ENCODE measurements at places on chromosomes 7 and 10. TPM values are rescaled to one million over a fixed set of nuclear protein-coding genes. Genes with fewer than 3 reads are reported as not detected.

DNA sequence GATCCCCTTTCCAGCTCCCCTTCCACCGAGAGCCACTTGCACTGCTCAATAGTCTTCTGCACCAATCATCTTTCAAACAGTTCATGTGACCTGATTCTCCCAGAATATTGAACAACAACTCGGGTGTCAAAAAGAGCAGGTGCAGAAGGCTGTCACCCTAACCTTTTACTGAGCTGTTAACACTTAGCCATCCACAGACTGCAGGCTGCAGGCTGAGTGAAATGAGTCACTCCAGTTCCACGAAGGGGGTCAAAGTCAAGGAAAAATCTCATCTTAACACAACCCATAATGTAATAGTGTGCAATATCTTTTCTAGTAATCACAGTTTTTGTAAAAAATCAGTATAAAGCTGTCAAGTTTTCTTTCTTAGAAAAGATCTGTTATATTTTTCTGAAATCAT is 63.1 kb downstream of the MTPAP start:
- no peak for DNase-seq

The C10orf53 gene
- total RNA-seq, result 0.11 TPM

The STX1A gene
- total RNA-seq, result 20.6 TPM

The VWDE gene
- 46.3 TPM for total RNA-seq

The NME8 gene
- 0.06 TPM for total RNA-seq

DNA sequence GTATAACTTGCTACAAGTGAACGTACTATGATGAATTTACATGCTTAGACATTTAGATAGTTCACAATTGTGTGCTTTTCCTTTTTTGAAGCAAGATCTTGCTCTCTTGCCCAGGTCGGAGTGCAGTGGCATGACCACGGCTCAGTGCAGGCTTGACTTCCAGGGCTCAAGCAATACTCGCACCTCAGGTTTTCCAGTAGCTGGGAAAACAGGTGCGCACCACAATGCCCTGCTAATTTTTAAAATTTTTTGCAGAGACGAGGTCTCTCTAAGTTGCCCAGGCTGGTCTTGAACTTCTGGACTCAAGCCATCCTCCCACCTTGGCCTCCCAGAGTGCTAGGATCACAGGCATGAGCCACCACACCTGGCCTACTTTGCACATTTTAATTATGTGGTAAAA is 1.8 kb downstream of the GPR15LG start:
- DNase-seq, result no peak

DNA sequence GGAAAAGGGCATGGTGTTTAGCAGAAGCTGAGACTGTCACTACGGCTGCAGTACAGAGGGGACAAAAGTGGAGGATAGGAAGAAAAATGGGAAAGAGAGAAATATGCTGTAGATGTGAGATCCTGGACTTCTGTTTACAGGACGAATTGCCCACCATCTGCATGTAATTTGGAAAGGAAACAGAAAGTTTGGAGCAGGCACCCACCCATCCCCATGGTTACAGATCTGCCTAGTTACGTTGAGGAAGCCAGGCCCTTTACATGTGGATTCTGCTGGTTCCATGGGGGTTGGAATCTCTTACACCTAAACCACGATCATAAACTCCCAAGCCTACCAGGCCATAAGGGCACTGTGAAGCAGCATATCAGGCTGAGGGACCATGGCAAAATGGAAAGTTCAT is 84.3 kb downstream of the WDFY4 start:
- DNase-seq, result no peak

GRCh38 chr7:47653550-47654411 is 71.9 kb upstream of the TNS3 start:
- DNase-seq, result no peak

DNA sequence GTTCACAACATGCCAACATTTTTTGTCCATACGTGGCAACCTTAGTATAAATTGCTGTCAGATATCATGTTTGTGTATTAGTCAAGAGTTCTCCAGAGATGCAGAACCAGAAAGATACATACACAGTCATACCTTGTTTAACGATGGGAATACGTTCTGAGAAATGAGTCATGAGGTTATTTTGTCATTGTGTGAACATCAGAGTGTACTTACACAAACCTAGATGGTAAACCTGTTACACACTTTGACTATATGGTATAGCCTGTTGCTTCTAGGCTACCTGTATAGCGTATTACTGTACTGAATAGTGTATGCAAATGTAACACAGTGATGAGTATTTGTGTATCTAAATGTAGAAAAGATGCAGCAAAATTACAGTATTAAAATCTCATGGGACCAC is 22.3 kb downstream of the ZNF518A start:
- DNase-seq, result no peak

The VWA2 gene
- total RNA-seq, result not detected

The TRPV5 gene
- total RNA-seq, result not detected

DNA sequence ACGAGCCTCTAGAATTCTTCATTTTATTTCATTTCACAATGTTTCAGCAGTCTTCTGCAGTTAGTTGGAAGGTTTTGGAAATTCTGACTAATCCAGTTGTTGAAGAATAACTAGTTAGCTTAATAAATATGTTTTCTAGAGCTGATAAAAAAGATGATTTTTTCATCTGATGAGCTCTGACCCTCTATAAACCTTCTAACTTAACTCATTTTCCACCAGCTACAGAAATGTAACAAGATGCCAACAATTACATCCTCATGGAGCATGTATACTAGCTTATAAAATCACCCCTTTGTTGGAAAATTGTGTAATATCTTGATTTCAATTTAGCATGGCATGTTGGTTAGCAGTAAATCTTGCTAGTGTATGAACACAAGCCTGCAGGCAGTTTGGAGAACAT is 33.1 kb downstream of the KAT6B start:
- DNase-seq, result peak; percentile 30

DNA sequence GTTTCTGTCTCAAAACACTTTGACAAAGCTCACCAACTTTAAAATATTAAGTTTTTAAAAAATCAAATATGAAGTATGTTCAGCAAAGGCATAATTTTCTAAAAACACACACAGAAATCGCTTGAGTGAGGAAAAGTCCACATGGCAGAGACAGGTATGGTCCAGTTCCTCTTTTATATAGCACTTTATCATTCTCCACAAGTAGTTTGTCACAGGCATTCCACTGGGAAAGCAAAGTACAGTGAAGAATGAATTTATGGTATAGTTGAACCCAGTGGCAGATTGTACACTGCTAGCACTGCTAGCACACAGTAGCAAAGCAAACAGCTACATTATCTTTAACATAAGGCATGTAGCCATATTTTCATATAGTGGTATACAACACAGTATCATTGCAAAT is 102.3 kb downstream of the HECTD2 start:
- no peak for DNase-seq

- DNase-seq, result peak; percentile 91
Observed at GRCh38 chr10:44233561-44234482, 151.1 kb downstream of the CXCL12 start.

The FOXI2 gene
- not detected for total RNA-seq

- no peak for DNase-seq
Observed at GRCh38 chr7:79998363-79998762, 136.3 kb upstream of the GNAI1 start.

The URGCP gene
- 30.9 TPM for total RNA-seq

DNA sequence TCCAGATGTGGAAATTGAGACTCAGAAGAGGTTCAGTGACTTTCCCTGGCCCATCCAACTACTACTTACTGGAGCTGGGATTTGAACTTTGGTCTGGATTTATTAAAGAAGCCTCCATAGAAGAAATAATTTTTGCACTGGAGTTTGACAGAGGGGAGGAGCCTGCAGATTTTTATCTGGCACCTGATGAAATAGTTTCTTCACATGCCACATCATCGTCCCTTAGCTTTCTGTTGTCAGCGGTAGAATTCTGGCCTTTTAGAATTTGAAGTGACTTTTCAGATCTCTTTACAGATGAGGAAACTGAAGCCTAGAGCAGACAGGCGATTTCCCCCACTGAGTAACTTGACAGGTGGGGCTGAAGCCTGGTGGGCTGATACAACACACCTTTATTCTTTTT is 233.5 kb downstream of the LRMDA start:
- no peak for DNase-seq

The PAPSS2 gene
- total RNA-seq, result 2.4 TPM

DNA sequence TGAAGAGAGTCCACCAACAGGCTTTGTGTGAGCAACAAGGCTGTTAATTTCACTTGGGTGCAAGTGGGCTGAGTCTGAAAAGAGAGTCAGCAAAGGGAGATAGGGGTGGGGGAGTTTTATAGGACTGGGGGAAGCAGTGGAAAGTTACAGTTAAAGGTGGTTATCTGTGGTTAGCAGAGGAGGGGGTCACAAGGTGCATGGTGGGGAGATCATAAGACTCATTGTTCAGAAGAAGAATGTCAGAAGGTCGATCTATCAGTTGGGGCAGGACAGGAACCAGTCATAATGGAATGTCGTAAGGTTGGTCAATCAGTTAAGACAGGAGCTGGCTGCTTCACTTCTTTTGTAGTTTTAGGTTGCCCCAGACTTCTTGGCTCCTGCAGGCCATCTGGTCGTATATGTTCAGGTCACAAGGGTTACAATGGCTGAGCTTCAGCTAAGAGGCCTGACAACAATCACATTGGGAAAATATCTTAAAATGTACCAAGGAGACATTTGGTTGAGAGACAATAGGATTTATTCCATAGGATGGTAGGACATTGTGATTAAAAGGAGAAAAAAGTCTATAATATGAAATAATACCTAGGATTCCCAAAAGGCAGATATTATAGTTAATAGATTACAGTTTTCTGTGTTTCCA is 356.4 kb downstream of the ANKRD7 start:
- no peak for DNase-seq

GRCh38 chr10:126350216-126350992 is 37.9 kb downstream of the ADAM12 start:
- peak; percentile 39 for DNase-seq

- no peak for DNase-seq
Observed at GRCh38 chr7:127501817-127502216, 83.6 kb downstream of the GCC1 start.

DNA sequence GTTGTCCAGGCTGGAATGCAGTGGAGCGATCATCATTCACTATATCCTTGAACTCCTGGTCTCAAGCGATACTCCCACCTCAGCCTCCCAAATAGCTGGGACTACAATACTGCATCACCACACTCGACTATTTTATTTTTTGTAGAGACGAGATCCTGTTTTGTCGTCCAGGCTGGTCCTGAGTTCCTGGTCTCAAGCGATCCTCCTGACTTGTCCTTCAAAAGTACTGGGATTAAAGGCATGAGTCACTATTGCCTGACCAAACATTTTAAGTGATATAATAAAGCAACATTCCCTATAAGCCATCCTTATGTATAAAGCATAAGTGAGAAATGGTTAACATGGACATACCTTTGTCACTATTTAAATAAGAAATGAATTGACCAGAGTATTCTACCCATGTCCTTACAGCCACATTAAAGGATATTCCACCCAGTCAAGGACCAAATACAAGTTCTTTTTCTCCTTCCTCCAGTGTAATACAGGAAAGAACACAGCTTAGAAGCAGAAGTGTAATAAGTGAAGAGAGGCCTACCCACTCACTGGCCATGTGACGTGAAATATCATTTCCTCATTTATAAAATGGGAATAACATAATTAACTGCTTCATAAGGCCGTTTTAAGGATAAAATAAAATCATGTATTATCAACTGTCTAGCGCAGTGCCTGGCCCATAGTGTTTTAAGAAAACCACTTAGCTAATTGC is 82.0 kb downstream of the DOCK4 start:
- DNase-seq, result no peak

- DNase-seq, result no peak
Observed at GRCh38 chr10:29658984-29659965, 24.5 kb upstream of the SVIL start.

DNA sequence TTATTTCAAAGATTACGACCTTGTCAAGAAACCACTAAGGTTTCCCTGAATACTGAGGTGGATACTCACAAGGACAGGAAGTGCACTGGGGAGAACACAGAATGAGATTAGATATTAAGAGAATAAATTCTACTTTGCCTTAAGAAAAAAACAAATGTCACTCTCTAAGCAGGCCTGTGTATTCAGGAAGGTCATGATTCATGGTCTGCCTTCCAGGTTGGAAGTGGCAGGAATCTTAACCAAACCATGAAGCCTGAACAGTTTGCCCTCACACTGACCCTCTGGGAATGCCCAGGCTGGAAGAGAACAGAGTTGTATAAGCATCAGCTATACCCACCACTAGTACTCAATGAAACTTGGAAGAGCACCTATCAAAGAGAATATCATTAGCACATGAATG is 227.6 kb downstream of the DGKI start:
- DNase-seq, result no peak

- no peak for DNase-seq
Observed at GRCh38 chr10:93058139-93058538, 2.5 kb upstream of the CYP26C1 start.

DNA sequence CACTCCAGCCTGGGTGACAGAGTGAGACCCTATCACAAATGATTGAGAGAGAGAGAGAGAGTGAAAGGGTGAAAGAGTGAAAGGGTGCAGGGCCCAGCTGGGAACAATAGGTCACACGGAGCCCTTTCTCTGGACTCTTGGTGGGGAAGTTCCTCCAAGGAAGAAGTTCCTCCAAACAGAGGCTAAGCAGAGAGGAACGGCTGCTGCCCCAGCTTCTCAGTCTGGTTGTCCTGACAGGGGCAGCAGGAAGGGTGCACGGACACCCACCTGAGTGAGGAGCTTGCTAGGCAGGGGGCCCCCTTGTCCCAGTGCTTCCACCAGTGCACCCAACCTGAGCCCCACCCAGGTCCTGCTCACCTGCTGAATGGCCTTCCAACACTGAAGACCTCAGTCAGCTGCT is 38.8 kb upstream of the MYL10 start:
- no peak for DNase-seq

- peak; percentile 32 for DNase-seq
Observed at GRCh38 chr10:77138541-77138940, 499.1 kb downstream of the KCNMA1 start.

The UCMA gene
- total RNA-seq, result not detected

The CARD11 gene
- total RNA-seq, result 0.15 TPM

- DNase-seq, result peak; percentile 41
Observed at GRCh38 chr7:36036590-36036989, 116.5 kb upstream of the EEPD1 start.

- peak; percentile 29 for DNase-seq
Observed at GRCh38 chr7:50504646-50505546, 54.7 kb upstream of the FIGNL1 start.

DNA sequence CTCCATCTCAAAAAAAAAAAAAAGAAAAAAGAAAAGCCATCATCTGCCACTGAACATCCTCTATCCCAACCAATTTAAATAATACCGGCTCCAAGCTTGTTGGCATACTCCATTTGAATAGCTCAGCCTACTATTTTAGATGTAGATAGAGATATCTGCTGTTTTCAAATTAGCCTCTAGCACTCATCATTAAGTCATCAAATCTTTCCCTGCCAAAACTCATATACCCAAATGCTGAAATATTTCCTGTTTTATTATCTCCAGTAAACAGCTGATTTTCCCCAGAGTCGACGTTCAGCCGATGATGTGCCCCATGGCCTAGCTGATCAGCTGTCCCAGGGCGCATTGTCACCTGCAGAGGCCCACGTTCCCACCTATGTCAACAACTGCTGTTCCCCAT is 34.5 kb upstream of the FRMD4A start:
- DNase-seq, result no peak

The PAOX gene
- total RNA-seq, result 14.8 TPM

The OPN4 gene
- not detected for total RNA-seq

All from cardiac muscle cell (in vitro differentiated cells and primary cell).